NCI-H69 (cell line): ENCODE measurements at places on chromosomes 1 and 21.

DNA sequence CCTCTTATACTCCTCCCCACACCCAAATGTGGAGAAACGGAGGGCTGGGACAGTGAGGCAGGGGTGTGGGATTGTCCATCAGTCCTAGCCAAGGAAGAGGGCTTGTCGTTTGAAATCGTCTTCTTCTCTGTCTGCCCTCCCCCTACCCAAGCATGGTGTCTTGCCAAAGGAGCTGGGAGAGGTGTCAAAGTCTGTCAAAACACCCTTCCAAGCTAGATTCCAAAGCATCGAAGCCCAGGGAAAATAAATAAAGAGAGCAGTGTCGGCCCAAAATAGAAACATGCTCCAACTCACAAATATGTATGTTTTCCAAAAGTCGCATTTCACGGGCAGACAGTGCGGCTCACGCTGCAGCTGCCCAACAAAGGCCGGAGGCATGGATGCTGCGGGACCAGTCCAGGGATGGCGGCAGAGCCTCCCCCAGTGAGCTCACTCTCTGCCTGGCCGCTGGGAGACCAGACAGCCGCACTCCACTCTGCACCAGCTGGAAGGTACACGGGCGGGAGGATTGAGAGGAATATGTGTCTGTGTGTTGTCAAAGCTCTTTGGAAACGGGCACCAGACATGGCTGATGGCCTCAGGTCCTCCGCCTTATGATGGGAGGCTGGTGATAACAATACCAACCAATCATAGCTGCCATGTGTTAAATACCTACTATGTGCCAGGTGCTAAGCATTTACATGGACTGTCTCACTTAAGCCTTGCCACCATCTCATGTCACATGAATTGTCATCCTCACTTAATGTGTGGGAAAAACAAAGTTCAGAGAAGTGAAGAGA is 3.9 kb downstream of the DISP3 start:
- no peak for DNase-seq

GRCh38 chr1:84756455-84757082 is 66.3 kb upstream of the SSX2IP start:
- DNase-seq: no peak

DNA sequence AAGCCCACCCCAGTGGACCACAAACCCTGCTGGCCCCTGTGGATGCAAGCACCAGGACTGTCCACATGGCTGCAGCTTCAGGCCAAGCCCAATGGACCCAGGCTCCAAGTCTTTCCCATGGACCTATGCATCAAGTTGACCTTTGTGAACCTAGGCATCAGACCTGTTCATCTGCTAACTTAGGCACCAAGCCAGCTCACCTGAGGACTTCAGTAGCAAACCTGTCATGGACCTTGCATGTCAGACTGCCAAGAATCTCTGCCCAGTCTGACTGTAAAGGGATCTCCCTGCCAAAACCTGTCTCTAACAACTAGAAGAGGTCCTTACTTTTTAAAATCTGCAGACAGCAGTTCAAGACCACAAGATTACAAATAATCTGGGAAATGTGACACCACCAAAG is 37.8 kb downstream of the FMO3 start:
- DNase-seq: no peak

- DNase-seq: peak; percentile 37
Observed at GRCh38 chr1:204366759-204367158, 7.0 kb upstream of the PLEKHA6 start.

DNA sequence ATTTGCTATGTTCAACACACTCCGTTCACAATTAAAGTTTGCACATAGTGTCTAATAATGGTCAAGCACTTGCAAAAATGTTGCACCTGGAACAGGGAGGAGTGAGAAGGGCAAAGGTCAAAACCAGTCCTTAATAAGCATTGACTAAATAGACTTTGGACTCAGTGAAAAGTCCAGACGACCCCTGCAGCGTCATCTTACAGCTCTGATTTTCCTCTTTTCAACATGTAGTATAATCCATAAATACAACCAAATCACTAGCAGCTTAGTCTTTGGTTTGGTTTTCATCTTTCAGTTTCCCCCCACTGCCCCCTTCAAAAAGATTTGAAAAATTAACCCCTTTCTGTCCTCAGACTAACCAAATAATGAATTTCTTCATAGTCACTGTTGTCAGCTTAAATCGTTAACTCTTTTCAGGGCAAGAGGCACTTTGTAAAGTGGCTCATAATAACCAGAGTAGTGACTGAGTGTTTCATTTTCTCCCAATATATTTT is 290.3 kb downstream of the PTPRC start:
- peak; percentile 90 for DNase-seq

- DNase-seq: no peak
Observed at GRCh38 chr21:45860493-45861155, 120.9 kb upstream of the COL6A1 start.

- DNase-seq: peak; percentile 64
Observed at GRCh38 chr1:182783068-182783467, 6.5 kb upstream of the NPL start.

DNA sequence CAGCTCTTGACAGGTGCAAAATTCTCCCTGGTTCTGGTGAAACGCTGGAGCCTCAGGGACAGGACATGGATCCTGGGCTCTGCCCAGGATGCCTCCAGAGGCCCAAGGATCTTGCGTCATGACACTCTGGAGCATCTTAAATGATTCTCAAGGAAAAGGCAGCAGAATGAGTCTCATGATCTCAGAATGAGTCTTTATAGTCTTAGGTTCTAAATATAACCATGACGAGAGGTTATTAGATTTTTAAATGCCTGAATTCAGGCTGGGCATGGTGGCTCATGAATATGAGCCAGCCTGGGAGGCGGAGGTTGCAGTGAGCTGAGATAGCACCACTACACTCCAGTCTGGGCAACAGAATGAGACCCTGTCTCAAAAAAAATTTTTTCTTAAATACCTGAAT is 55.5 kb downstream of the ECE1 start:
- DNase-seq: no peak

- DNase-seq: no peak
Observed at GRCh38 chr1:229392936-229393335, 41.0 kb downstream of the ACTA1 start.

DNA sequence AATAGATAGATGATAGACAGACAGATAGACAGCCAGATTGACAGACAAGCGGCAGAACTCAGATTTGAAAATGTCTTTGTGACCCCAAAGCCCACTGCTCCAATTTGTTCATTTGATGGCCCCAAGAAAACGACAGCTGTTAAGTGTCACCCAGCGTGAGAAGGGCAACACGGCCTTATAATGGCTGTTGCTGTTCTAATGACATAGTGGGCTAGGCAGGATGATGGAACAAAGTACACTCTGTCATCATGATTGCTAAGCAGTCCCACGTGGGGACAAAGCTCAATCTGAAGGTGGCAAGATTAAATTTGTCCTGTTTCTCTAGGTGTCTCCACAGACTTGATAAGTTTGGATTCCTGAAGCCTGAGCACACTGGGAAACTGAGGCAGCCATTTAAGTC is 112.9 kb downstream of the DAB1 start:
- no peak for DNase-seq

- DNase-seq: no peak
Observed at GRCh38 chr1:208557723-208558094, 313.5 kb upstream of the PLXNA2 start.

GRCh38 chr1:160705742-160706141 is 5.9 kb downstream of the CD48 start:
- DNase-seq: no peak

DNA sequence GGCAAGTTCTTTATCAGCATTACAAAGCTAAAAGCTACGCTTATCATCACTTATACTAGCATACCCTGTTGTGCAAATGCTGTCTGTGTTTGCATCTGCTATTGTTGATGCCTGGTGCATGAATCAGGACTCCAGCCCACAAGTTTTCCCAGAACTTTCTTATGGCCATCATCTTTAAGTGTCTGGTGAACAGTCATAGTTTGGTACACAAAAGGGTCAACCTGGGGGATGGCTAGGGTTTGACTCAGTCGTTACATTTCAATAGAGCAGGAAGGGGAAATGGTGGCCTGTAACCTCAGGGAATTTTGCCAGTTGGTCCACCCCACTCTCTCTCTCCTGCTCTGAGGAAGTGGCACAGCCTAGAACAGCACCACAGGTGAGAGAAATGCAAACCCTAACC is 35.4 kb downstream of the SELL start:
- DNase-seq: no peak

DNA sequence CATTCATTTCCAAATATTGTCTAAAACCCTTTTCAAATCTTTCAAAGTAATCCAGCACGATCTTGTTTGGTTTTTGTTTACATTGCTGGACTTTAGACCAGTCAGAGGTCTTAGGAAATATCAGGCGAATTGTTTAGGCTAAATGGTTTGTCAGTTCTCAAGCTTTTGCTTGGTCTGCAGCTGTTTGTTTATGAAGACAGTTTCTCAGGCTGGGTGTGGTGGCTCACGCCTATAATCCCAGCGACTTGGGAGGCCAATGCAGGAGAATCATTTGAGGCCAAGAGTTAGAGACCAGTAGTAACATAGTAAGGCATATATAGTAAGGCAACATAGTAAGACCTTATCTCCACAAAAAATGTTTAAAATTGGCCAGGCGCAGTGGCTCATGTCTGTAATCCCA is 77.5 kb downstream of the DNTTIP2 start:
- no peak for DNase-seq

GRCh38 chr21:35036465-35037383 is 12.4 kb downstream of the RUNX1 start:
- no peak for DNase-seq

GRCh38 chr1:10561955-10562354 is 87.2 kb downstream of the PEX14 start:
- peak; percentile 22 for DNase-seq

DNA sequence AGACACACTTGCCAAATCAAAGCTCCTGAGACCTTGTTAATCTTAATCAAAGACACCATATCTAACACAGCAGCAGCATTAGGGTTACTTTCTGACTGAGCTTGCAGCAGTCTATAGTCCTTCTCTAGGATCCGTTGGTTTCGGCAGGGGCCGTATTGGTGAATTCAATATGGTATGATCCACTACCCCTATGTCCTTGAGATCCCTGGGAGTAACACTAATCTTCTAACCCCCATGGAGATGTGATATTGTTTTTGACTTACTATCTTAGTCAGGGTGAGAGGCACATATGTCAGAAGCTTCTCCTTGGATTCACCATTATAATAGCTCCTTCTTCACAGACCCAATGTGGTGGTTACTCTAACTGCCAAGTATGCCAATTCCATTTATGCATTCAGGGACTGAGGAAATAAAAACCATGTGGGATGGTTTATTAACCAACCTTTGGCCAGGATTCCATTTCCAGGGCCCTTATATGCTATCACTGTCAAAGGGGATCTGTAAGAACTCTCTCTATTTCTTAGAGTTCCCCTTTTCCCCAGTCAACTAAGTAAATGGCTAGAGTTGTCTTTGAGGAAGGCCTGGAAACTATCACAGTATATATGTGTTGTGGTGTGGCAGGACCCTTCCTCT is 673.6 kb upstream of the USP24 start:
- no peak for DNase-seq

- DNase-seq: peak; percentile 26
Observed at GRCh38 chr1:10903821-10904220, 107.4 kb upstream of the CASZ1 start.

GRCh38 chr21:26508903-26509302 is 64.2 kb downstream of the CYYR1 start:
- no peak for DNase-seq

GRCh38 chr21:42222821-42223390 is 4.0 kb downstream of the ABCG1 start:
- no peak for DNase-seq

DNA sequence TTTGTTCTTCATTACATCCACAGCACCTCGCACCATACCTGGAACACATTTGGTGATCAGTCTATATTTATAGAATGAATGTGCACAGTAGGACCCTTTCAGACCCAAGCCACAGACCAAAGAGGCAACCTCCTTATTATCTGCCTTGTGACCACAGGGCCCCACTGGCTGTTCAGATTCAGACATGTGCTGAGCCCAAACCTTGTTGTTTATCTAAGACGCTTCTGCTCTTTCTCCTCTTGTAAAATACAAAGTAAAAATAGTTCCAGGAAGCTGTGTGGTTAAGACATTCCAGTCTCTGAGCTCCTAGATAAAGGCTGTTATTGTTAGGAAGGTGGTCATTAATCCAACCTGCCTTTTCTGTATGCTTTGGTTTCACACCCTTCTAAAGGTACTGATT is 3.6 kb upstream of the SCMH1 start:
- no peak for DNase-seq

DNA sequence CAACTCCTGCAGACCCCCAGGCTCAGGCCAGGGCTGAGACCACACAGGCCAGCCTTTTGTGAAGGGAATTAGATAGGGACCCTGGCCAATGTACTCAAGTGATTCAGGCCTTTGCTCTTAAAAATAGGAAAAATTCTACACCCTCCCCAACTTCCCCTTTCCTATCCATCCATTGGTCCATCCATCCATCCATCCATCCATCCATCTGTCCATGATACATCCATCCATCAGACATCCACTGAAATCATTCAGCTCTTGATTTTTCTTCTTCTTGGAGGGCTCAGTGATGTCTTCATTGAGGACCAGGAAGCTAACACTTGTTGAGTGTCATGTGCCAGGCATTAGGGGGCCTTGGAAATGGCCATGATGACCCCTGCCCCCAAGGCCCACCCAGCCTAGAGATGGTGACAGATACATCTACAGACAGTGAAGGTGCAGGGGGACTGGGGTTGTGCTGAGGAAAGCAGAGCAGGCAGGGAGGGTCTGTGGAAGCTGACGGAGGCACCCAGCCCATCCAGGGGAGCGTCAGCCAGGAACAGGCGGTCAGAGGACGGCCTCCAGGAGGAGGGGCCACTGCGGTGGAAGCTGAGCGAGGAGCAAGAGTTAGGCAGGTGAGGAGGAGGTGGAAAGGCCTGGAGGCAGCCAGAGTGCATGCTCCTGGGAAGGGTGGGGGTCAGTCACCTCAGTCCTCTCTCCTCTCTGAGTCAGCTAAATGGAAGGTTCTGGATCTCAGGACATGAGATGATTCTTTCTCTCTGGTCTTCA is 81.9 kb downstream of the EPHB2 start:
- no peak for DNase-seq

- no peak for DNase-seq
Observed at GRCh38 chr1:175797576-175797975, 54.2 kb upstream of the TNR start.

DNA sequence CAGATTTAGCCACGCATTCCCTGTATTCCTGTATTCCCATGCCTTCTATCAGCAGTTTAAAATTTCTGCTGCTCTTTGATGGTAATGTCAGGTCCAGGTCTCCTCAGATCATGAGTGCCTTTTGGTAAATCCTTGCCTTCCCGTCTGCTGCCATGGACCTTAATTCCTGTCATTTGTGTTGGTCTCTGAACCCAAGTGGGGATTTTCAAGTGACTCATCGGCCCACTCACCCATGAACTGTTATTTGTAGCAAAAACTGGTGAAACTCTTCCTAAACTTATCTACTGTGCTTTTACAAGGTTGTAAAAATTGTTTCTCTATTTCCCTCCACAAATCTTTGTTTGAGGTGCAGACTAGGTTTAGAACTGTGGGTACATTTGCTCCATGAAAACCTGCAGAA is 47.4 kb downstream of the ACTN2 start:
- no peak for DNase-seq

DNA sequence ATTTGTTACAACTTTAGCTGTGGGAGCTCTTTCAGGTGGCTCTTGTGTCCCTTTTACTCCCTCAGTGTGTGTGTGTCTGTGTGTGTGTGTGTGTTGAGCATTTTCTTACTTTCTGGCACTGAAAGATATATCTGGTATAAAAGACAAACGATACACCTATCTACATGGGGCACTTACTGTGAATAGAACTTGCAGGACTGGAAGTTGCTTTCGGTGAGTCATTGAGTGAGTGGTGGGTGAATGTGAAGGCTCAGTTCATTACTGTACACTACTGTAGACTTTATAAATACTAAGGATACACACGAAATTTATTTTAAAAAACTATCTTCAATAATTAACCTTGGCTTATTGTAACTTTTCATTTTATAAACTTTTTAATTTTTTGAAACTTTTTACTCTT is 38.7 kb downstream of the BTBD8 start:
- DNase-seq: no peak
